ENCODE measurements at places on chromosomes 1 and 21.

- no peak for DNase-seq
Measured at GRCh38 chr1:153633161-153633753, 609 bp upstream of the CHTOP start.

DNA sequence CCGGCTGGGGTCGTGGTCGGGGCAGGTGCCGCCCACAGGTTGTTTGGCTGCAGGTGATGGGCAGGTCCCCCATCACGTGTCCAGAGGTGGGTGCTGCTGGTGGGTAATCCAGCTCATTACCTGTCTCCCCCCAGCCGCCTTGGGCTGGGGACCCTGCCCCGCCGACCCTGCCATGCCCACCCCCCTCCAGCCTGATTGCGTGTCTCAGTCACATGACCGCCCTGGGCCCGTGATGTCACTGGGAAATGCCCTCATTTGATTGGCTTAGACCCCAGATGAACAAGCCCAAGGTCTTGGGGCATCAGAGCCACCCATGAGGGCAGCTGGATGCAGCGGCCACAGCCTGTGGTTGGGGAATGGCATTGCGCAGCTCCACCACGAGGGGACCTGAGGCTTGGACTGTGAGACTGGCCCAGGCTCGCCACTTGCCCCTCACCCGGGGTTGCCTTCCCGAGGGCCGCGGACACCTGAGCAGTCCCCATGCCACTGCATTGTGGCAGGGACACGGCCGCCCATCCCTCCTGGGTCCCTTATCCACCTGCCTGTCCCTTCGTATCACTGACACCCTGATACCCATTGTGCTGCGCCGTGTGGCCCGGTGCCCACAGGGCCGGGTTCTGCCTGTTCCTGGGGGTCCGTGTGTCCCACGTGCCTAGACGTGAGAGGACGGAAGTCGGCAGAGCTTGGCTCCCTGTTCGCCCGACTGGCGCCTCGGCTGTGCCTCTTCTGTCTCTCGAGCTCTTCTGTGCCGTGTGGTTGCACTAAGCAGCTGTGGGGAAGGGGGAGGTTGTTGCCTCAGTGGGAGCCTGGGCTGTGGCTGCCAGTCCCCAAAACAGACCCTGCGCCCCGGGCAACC is 68.0 kb downstream of the FAAP20 start:
- DNase-seq, result no peak

DNA sequence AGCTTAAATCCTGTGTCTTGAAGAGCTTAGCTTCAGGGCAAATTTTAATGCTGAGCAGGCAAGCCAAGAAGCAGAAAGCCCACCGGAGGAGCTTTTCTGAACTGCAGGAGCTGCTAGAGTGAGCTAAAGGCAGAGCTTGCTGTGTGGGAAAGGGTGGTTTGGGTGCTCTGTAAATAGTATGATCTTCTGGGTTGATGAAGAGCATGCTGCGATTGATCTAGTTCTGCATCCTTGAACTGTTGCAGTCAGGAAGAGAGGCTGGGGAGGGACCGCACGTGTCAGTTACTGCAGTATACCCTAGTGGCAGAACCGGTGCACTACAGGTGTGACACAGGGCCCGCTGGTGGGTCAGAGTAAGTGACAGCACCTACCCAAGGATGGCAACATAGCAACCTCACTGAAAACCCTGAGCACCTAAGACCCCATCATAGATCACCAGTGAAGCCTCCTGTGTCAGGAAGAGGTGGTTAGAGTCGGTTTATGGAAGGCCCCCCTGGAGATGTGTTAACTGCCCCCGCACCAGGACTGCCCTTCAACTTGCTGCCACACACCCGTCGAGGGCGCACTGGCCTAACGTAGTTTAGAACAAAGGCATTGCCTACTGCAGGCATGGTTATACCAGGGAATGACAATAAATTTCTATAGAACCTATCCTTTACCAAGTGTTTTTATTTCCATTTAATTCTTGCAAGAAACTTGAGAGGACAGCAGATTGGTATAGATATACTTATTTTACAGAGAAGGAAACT is 146.0 kb upstream of the KIAA0040 start:
- DNase-seq, result peak; percentile 50

DNA sequence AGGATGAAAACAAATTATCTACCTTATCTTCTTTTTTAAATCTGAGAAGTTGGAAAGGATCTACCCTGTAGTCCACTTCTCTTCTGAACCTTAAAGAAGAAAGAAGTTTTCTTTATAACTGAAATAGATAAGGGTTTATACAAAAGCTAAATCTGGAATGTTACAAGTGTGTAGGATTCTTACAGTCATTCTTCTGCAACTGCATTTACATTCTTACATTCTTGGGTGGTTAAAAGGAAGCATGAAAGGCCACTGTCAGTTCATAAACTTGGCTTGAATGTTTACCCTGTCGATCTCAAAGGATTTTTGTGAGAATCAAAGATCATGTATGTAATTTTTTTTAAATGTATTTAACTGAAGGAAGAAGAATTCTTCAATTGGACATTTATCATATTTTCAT is 142.1 kb upstream of the BRINP3 start:
- DNase-seq, result no peak

DNA sequence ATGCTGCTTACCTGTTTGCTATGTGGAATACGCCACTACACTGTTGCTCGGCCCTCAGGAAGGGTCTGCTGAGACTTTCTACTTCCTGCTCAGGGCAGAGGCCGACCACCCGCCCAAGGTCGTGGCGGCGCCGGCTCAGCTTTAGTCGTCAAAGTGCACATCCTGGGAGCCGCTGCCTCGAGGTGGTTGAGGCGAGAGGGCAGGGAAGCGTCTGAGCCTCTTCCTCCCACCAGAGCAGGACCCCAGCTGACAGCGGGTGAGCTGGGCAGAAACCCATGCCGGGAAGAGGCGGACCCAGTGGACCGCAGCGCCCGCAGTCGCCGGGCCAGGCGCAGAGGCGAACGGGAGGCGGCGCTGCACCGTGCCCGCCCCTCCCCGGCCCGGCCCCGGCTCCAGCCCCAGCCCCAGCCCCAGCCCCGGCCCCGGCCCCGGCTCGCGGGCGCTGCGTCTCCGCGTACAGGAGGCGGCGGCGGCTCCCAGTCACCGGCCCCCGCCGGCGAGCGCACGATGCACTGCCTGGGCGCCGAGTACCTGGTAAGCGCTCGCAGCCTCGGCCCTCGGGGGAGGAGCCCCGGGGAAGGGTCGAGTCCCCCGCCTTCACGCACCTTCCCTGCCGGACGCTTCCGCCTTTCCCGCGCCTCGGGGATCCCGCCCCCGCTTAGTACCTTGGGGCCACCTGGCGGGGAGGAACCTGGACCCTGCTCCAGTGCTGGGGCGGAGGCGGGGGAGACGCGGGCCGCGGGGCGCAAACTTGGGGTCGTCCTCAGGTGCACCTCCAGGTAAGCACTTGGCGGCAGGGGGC is at the start of gene SLC44A3:
Gene SLC44A3 (plus strand): TSS at position 413 of the 802 bp plus-strand sequence. CDS start 95 bp downstream, at position 508.
- DNase-seq, result no peak

Data from activated T-cell treated with anti-CD3 and anti-CD28 coated beads for 1 hour (primary cell).